ENCODE measurements at places on chromosomes 12 and 14.

GRCh38 chr14:57609192-57610075 is 115.8 kb upstream of the CCDC198 start:
- DNase-seq = no peak

DNA sequence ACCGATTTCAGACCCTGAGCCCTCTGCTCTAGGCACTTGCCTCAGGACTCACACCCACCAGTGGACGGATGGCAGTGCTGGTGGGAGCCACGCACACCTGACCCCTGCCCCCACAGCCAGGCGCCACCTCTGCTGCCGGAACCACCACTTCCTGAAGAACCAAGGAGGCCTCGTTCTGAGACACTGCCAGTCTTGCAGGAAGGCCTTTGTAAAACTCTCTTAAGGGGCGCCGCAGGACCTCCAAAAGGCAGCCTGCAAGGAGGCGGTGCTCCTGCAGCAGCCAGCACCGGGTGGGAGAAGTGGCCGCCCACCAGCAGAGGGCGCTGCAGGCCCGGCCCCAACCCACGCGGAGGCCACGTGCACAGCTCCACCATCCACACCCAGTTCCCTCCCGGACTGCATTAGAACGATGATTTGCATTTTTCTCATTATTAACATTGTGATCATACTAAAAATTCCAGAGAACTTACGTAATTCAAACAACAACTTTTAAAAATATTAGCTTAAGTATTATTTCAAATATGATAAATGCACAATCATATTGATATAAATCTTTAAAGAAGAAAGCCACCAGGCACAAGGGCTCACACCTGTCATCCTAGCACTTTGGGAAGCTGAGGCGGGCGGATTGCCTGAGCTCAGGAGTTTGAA is 12.8 kb downstream of the STX2 start:
- DNase-seq = peak; percentile 45

GRCh38 chr12:94258593-94258992 is 110.2 kb downstream of the PLXNC1 start:
- no peak for DNase-seq

GRCh38 chr12:104799458-104799857 is 158.6 kb downstream of the SLC41A2 start:
- DNase-seq = no peak

GRCh38 chr14:99393059-99393655 is 87.5 kb downstream of the SETD3 start:
- peak; percentile 65 for DNase-seq

DNA sequence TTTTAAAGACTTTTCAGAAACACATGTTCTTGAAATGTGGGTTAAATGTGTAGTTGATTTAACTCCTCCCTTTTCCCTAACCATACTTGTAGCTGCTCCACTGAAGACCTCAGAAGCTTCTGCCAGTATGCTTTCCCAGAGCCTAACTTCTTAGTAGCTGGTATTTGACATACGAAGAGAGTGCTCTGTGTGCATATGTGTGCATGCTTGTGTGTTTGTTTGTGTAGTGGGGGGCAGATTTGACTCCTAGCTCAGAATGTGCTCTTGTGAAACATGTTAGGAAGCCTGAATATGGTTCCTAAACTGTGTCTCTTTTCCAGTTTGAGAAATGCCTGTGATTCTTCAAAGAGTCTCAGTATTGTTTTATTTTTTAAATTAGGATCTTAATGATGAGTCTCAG is 420.4 kb downstream of the PCNX1 start:
- no peak for DNase-seq

GRCh38 chr12:121800694-121801594 is 2.9 kb upstream of the SETD1B start:
- DNase-seq = no peak

DNA sequence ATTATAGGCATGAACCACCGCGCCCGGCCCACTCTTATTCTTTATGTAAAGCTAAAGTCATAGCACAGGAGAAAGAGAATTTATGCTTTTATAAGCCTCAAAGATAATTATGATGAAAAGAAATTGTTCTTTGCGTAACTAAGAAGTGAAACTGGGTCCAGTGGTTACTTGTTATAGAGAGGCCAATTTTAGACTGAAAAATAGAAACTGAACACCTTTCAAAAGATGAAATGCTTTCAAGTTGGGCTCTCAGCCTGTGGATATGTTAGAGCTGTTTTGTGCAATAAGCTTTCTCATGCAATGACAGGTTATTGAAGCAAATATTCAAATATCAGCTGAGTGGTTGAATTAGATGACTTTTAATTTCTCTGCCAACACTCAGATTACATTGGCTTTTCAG is 7.9 kb downstream of the TMEM253 start:
- DNase-seq = no peak

GRCh38 chr12:100069795-100070194 is 72.9 kb downstream of the BLTP3B start:
- no peak for DNase-seq

DNA sequence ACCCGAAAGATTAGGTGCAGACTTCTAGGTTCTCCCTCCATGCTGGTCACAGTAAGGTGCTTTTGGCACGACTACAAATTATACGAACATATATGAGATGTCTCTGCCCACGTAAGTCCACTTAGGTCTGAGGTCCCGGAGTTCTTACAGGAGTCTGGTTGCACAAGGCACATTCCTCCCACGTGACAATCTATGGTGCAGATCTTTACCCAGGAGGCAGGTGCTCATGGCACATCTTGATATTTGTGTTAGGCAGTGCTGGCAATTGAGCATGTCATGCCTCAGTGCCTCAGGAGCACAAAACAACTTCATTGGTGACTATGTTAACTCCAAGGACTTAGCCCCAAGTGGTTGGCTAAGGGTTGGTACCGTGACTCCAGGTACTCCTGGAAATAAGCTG is 92.0 kb upstream of the AMN1 start:
- no peak for DNase-seq

- DNase-seq = no peak
Observed at GRCh38 chr12:4293299-4293965, 19.9 kb downstream of the CCND2 start.

- no peak for DNase-seq
Observed at GRCh38 chr12:90042920-90043641, 334.4 kb upstream of the ATP2B1 start.

- DNase-seq = no peak
Observed at GRCh38 chr12:101571105-101571504, 23.7 kb upstream of the MYBPC1 start.

DNA sequence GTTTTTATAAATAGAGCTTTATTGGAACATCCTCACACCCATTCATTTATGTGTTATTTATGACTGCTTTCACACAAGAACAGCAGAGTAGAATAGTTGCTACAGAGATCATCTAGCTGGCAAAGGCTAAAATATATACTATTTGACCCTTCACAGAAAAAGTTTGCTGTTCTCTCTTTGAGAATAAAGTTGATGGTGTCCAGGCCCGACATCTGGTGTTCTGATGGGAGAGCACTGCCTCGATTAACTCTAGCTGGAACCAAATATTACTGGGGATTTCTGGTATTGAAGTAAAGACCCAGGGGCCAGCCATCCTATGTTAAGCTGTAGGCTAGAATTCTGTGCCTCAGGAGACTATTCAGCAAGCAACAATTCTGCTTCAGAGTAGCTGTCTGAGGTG is 21.8 kb downstream of the FAM234B start:
- no peak for DNase-seq

DNA sequence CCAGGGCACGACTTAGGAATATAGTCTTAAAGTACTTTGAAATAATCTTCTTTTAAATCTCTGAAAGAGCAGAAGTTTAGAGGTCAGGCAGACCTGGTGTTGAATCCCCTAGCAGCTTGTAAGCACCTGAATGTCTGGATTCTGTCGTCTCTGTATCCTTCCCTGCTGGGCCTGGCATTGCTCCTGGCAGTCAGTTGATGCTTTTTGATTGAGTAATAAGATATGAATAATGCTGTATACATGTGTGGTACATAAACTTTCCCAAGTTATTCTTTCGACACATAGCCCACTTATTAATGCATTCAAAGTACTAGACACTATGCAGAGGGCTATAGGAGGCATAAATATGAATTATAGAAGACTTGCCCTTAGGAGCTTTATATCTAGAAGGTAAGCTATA is 31.4 kb downstream of the EVL start:
- no peak for DNase-seq

DNA sequence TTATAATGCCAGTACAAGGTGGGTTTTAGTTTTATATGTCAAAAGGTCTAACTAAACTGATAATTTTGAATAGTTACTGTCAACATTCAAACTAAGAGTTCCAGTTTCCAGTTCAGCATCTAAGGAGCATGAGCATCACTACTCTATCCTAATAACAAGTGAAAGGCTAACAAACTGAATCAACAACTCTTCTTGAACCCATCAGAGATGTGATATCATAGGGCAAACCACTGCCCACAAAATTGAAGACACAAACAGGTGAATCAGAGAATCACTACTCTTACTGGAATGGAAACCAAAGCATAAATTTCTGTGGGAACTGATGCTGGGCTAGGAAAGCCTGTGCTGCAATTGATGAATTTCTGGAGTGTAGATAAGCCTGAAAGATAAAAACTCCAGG is 140.7 kb upstream of the GRIP1 start:
- no peak for DNase-seq

DNA sequence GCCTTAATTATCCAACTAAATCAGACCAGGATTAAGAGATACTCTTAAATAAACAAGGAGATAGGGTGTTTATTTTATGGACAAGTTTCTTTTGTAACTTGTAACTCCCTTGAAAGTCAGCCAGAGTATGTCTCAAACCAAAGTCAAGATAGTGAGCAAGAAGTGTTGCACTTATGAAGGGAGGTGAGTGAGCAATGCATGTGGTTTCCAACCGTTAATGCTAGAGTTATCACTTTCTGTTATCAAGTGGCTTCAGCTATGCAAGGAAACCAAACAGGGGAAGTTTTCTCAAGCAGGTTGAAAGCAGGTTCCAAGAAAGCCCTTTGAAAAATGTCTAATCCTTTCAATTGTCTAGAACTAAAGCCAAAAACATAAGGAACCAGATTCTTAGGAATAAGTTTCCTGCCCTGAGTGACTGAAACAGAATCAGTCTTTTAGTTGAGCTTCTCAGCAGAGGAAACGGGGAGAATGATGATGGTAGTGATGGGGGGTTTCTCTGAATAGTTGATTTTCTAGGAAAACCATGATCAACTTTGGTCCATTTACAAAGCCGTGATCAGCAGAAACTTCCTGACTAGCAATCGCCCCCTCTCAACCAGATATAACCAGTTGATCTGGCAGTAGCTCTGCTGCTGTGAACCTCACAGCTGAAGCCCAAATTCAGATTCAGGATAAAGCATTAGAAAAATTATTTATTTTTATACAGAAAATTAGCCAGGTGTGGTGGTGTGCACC is 128.4 kb downstream of the DAD1 start:
- no peak for DNase-seq

- DNase-seq = no peak
Observed at GRCh38 chr14:30267141-30267540, 291.8 kb upstream of the G2E3 start.

- peak; percentile 85 for DNase-seq
Observed at GRCh38 chr12:132429946-132430643, 59.9 kb upstream of the FBRSL1 start.

- DNase-seq = no peak
Observed at GRCh38 chr12:12319451-12320183, 30.4 kb downstream of the MANSC1 start.

DNA sequence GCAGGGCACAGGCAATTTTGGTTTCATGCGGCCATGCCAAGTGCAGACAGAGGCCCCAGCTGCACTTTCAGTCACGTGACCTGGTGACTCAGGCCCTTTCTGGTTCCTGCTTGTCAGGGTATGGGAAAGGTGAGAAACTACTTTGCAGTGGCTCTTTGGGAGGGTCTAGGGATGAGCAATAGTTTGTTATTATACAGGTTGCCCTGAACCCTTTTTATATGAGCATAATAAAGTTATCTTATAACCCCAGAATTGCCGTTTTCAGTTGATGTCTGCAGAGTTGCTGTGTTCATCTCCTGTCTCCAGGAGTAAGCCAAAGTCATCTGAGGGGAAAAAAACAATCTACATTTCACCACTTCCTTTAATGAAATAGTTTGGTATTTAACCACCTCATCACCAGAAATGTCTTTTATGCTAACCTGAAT is 30.9 kb upstream of the EMP1 start:
- no peak for DNase-seq

- DNase-seq = no peak
Observed at GRCh38 chr12:75632442-75632841, 121.0 kb upstream of the KRR1 start.

GRCh38 chr12:56522411-56523193 is 982 bp downstream of the RBMS2 start:
- no peak for DNase-seq

DNA sequence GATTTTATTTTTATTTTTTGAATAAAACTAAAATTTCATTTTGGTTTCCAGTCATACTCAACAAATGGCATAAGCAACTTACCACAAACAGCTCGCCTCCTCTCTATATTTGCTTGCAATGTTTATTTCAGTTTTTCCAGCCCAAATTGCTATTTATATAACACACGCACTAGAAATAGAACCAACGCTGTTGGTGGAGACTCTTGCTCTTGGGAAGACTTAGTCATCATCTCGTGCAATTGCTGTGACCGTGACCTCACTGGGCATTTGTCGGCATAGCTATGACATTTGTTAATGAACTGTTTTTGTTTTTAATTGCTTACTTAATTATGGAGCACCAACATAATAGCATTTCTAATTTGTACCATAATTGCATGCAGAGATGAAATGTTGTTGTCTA is 153.1 kb upstream of the OTX2 start:
- no peak for DNase-seq

- no peak for DNase-seq
Observed at GRCh38 chr12:57765698-57766463, 997 bp downstream of the CYP27B1 start.

DNA sequence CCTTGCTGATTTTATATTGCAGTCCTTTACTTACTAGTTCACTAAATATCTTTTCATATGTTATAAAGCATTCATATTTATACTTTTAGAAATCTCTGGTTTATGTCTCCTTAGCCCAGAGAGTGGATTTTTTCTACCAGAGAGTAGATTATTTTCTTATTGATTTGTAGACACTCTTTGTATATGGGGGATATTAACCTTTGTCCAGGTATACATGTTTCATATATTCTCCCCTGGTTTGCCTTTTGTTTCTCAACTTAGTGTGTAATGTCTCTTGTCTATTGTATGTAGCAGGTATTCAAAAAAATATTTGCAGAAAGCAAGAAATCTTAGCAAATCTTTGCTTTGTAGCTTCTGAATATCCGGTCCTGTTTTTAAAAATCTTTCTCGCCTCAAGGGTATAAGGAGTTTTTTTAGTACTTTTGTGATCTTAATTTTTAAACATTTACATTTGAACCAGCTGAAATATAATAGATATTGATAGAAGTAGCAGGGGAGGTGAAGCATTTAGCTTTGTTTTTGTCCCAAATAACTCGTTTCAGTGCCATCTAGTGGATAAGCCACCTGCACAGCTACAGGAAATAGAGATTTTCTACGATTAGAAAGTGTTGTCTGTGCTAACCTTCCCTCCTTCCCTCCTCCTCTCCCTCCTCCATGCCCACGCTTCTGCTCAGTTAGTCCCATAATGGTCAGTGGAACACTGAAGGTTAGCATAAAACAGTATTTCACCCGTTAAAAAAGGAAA is 97.0 kb downstream of the PHETA1 start:
- no peak for DNase-seq

GRCh38 chr14:74469548-74470518 is 23.3 kb downstream of the NPC2 start:
- no peak for DNase-seq

GRCh38 chr14:84029720-84030119 is 1500.2 kb upstream of the FLRT2 start:
- no peak for DNase-seq

Data from D721Med (cell line).